Naive B cell (primary cell): ENCODE measurements at places on chromosomes 4 and X.

DNA sequence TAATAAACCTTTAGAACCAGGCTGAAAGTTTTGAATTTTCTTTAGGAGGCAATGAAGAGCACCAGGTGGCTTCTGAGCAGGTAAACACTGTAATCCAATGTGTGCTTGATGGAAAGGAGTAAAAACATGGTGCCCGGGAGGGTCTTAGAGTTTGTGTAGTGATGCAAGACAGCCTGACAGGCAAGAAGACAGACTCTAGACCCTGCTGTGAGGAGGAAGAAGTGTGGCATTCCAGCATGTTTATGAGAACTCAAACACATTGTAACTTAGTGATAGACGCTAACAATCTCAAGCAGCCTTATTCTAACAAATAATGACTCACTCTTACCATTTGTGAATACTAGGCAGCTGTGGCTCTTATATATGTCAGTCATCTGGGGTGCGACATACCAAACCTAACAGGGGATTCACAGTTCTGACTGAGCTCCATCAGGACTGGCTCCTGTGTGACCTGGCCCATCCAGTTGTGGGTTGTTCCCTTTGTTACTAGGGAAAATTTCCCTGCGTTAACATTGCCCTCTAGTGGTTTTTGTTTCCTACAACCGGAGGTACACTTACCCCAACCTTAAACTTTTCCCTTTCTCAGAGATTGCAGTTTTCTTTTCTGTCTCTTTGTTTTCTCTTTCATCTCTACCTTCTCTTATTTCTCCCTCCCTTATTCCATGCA is 53.8 kb downstream of the VSIG4 start:
- DNase-seq = peak; percentile 29

- no peak for DNase-seq
These were observed 41.0 kb downstream of the UGT2B28 start for GRCh38 chr4:69321153-69321729.

- DNase-seq = no peak
These were observed 62.5 kb upstream of the ENPP6 start for GRCh38 chr4:184280137-184280536.

DNA sequence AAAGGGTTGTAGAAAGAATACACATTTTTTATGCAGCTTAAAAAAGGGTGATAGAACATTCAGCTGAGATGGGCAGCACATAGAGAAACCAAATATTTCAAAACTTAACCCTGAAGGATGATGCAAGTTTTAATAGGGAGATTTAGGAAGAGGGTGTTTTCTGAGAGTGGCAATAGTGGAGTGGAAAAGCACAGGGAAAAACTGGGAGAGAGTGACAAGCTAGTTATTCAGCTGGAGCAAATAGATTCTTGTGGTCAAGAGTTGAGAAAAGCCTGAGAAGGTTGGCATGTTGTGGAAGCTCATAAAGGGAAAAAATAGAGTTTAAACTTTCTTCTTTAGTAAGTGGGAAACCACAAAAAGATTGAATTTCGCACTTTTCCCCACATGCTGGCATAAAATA is 359.6 kb upstream of the PITX2 start:
- DNase-seq = no peak

DNA sequence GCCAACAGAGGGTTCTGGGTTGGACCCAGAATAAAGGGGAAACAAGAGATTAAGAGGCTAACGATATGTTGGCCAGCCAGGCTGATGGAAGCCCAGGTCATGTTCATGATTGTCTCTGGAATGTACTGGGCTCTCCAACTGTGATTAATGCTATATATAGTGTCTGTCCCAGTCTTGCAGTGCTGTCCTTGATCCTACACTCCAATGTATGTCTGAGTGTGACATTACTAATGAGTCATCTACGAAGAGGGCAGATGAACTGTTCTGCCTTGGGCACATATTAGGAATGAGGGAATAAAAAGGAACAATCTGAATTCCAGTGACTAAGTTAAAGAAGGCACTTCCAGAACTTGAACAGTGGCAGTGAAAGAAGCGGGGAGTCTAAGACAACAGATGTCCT is 142.1 kb downstream of the PDGFRA start:
- no peak for DNase-seq

DNA sequence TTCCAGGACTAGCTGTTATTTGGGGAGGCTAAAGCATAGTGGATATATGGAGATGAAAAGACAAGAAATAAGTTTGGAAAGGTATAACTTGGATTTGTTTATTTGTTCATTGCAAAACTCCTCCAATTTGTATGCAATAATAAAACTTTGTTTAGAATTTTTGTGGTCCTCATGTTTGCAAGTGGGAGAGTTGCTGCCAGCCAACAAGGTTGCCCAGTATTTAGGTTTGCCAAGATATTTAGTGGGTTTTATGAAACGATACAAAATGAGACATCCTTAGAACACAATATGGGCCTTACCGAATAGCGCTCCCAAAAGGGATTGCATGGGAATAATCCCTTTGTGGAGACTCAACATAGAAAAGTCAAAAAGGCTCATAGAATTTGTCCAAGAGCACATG is 162.1 kb downstream of the INPP4B start:
- DNase-seq = no peak
